ENCODE measurements at places on chromosomes 1 and 21.
A peak's percentile ranks its signal among the peaks of the same experiment; 100 is the strongest.

DNA sequence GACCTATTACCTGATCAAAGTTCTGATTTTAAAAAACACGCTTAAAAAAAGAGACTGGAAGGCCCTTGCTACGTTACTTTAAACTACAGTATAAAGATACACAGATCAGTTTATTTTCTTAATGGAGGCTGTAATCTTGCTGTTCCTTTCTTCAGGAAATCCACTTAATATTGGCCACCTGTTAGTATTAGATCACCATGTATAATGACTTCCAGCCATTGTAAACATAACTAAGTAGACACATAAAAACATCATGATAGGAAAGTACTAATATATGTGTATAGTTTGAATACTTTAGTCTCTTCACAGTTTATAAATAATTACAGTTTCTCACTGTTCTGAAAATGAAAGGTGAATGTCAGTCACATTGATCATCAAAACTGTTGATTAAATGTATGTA is 68.6 kb downstream of the ADGRL2 start:
- DNase-seq: no peak

GRCh38 chr1:229225331-229225782 is 45.6 kb upstream of the RAB4A start:
- DNase-seq: no peak

DNA sequence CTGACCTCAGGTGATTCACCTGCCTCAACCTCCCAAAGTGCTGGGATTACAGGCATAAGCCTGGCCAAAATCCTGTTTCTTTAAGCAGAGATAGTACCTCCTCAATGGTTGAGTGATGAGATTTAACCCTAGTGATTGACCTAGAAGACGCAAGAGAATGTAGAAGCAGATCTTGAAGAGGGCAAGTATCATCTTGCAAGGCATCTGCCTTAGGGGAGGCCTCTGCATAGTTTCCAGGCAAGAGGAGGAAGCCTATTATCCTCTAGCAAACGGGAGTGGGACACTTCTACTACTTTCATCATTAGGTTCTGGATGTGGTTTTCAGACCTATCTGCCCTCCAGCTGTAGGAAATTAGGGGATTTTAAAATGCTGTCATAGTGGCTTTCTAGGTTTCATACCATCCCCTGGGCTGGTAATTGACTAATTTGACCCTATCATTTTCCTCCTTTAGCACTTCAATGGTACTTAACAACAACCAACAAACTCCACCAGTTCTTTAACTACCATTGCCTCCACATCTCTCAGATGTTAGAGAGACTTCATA is 10.0 kb upstream of the TRIM62 start:
- DNase-seq: no peak

GRCh38 chr1:225875044-225875815 is 7.0 kb downstream of the TMEM63A start:
- peak; percentile 49 for DNase-seq

- DNase-seq: no peak
Measured at GRCh38 chr1:24908591-24909259, 21.4 kb downstream of the RUNX3 start.

GRCh38 chr1:205448540-205449253 is 7.1 kb downstream of the BLACAT1 start:
- no peak for DNase-seq

DNA sequence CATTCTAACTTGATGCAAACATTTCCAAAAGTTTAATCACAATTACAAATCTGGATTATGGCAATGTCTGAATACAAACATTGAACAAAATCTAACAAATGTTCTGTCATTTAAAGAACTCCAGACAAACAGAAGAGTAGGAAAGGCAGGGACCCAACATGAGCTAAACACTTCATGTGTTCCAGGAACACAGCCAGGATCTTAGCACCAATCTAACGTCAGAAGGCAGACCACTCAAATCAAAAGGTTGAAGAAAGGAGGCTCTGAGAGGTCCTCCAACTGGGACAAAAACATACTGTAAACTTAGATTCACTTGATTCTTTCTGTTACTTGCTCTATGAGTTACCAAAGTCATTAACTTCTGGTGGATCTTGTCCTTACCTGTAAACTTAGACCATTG is 374.0 kb downstream of the NEGR1 start:
- no peak for DNase-seq

DNA sequence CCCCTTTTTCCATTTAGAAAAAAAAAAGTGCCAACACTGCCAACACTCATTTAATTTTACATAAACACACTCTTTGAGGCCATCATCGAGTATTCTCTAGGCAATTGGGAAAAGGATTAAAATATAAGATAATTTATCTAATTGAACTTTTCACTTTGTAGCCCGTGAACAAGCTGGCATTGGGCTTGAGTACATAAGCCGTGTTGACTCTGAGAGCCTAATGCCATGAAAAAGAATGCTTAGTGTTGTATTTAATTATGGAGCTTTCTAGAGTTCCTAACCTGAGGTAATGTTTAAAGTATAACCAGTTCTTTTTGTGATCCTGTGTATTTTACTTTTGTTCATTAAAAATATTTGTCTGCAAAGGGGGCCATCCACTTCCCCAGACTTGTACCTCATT is 193.8 kb downstream of the LYPLAL1 start:
- DNase-seq: no peak

DNA sequence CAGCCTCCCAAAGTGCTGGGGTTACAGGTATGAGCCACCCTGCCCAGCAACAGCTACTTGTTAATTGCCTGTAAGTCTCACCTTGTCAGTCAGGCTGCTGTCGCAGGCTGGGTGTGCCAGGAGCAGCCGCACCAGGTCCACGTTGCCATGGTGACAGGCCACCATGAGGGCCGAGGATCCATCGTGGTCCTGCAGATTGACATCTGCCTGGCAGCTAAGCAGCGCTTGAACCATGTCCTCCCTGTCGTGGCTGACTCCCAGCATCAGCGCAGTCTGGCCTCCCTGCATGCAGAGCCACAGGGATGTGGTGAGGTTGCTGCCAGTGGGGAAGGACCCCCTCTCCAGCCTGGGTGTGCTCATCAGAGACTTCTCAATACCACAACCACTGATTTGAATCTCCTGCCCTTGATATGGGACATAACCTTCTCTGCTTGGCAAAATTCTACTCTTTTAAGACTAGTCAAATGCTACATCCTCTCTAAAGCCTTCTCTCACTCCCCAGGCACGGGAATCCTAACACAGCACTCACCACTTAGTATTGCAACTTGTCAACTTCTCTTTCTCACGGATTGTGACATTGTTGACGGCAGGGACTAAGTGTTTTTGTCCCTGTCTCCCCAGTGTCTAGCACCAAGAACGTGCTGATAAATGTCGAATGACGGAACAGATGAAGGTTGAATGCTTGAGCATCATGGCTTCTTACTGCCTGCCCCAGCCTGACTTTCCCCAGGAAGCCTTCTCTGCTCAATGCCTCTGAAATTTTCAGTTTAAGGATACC is 52.9 kb downstream of the L1TD1 start:
- DNase-seq: no peak

DNA sequence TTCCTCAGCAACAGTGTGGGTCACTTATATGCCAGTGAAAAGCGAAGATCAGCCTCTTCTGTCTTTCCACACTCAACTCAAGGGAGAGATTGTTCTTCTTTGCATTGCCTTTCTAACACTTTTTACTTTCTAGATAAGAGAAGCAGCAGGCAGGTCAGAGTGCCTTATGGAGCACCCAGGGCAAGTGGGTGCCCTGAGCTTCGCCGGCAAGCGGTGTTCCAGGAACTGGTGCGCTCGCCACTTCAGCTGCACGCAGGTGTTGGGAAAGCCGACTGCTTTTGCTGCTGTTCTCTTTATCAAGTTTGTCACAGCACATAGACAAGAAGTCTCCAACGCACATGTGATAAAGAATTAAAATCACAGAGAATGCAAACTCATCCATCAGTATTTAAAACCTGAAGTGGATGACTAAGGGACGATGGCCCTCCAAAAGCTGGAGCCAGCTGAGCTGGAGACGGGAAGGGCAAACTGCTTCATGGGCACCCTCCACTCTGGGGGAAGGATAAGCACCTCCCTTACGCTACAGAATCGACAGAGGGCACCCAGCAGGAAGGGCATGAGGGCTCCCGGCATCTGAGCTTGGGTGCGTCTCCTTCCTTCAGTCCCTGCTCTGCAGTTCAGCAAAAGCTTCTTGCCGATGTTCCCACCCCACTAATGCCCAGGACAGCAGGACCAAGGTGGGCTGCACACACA is 20.7 kb downstream of the UBE2G2 start:
- DNase-seq: no peak

- DNase-seq: no peak
Measured at GRCh38 chr1:81797701-81798100, 3.0 kb upstream of the ADGRL2 start.

DNA sequence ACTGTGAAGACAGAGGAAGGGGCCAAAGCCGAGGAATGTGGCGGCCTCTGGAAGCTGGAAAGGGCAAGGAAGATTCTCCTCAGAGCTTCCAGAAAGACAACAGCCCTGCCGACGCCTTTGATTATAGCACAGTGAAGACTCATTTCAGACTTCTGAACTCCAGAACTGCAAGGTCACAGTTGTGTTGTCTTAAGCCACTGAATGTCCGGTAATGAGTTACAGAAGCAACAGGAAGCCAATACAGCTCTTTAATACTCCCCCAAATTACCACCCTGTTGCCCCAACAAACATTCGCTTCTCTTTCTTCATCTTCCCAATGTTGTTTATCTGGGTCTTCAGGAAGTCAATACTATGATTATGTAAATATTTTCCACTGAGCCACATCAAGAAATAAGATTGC is 44.0 kb downstream of the ETS2 start:
- DNase-seq: no peak

DNA sequence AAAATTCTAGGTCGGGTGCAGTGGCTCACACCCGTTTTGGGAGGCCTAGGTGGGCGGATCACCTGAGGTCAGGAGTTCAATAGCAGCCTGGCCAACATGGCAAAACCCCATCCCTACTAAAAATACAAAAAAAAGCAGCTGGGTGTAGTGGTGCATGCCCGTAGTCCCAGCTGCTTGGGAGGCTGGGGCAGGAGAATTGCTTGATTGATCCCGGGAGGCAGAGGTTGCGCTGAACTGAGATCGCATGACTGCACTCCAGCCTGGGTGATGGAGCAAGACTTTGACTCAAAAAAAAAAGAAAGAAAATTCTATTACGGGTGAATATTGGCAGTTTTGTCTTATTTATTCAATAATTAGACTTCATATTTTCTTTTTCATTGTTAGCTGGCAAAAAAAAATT is 62.1 kb downstream of the SNX7 start:
- DNase-seq: no peak

DNA sequence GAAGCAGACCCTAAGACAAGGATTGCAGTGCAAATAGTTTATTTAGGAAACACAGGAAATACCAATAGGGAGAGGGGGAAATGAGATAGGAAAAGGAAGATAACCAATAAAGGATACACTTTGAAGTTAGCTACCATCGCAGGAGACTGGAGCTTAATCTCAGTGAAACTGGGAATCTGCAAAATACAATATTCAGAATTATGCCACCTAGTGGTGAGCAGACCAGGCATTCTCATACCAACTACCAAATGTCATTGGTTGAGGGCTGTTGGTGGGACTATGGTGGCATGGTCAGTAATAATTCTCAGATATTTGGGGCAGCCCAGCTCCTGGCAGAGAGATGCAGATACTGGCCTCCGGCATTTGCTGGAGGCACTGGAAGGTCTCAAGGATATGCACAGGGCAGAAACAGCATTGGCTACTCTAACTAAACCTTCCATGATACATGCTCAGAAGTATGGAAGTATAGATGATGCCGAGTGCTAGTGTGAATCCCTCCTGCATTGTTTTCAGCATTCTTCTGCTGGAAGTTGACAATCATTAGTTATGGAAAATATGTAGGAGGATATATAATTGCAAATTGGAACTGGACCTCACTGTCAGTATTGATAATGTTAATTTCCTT is 11.8 kb upstream of the ZFP69B start:
- DNase-seq: no peak

DNA sequence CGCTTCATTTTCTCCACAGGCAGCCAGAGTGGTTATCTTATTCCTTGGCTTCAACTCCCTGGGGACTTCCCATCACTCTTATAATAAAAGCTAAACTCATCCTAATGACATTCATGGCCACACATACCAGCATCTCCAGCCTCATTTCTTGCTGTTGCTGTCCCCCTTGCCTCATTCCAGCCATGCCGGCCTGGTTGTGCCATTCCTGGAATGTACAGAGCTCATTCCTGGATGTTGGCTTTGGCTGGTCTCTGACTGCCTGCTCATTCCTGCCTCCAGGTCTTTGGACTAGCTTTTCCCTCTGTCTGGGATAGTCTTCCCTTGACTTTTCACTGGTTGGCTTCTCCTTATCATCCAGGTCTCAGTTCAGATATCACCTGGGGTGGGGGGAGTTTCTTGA is 2.4 kb upstream of the PEF1 start:
- no peak for DNase-seq

- peak; percentile 92 for DNase-seq
Measured at GRCh38 chr1:159953536-159954515, at the start of gene SLAMF9. TSS of gene SLAMF9 (minus strand) at chr1:159954237. CDS start at chr1:159954137, 100 bp downstream.

DNA sequence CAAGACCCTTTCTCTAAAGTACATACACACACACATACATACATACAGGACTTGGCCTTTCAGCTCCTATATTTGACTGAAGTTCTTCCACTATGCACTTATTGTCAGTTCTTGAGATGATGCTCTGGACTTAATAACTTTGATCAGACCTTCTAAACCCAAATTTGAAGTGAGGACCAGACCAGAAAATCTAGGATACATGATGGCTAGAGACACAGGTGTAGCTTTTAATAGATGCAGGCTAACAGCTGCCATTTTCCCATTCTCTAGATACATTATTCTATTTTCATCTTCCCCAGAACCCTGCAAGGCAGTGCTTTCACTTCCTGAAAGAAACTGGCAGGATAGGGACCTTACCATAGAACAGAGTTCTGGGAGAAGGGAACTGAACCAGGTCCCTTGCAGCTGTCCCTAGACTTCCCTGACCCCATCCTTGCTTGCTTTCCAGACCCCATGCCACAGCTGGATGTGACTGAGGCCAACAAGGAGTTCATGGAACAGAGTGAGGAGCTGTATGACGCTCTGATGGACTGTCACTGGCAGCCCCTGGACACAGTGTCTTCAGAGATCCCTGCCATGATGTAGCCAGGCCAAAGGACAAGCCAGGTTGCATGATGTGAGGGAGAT is 14.9 kb upstream of the RAB42 start:
- DNase-seq: peak; percentile 58

DNA sequence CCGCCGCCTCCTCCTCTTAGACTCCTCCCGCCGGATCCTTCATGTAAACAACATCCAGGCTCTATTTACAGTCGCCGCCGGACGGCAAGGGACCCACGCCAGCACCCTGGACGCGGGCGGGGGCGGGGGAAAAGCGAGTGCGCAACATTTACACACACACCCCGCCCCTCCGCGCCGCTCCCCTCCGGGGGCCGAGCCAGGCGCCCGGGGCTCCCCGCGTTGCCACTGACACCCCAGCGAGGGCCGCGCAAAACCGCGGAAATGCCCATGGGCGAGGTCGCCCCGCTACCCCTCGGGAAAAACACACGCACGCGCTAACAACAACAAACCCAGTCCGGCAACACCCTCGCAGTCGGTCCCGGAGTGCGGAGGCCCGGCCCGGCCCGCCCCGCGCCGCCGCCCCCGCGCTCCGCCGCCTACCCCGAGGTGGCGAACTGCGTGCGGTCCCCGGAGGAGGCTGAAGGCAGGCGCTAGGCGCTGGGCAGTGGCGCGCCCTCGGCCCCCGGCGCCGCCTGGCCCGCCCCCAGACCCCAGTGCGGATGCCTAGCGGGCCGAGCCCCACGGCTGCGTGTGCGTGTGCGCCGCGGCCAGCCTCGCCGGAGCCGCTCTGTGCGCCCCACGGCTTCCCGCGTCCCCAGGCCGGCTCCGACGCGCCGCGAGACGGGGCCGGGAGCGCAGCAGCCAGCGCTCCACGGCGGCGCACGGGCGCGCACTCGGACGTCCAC is 81.1 kb upstream of the AK4 start:
- peak; percentile 68 for DNase-seq
